Activated CD4-positive, alpha-beta T cell treated with anti-CD3 and anti-CD28 coated beads for 24 hours (primary cell): ENCODE measurements at places on chromosomes 13 and 19.

DNA sequence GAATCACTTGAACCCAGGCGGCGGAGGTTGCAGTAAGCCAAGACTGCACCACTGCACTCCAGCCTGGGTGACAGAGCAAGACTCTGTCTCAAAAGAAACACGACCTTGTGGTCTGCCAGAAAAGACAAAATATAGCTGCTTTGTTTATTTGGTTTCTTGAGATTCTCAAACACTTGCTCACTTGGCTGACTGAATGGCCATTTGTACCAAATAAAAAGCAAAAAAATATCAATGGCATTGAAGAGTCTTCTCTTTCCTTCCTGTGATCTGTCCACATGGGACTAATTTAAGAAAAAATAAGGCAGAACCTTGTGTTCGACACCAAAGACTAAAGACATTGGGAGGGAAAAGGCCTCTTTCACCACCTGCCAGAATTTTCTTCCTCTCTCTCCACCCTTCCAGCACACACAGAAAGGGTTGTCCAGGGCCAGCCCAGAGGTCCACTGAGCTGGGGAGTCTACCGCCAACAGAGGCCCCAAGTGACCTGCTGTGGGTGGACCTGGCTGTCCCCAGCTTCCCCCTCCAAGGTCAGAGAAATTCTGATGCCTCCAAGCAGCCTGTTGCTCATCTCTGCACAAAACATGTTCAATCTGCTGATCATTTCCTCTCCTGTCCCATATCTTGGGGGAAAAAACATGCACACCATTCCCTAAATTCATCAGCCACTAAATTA, 5.9 kb downstream of the BRME1 start:
- DNase-seq: no peak

DNA sequence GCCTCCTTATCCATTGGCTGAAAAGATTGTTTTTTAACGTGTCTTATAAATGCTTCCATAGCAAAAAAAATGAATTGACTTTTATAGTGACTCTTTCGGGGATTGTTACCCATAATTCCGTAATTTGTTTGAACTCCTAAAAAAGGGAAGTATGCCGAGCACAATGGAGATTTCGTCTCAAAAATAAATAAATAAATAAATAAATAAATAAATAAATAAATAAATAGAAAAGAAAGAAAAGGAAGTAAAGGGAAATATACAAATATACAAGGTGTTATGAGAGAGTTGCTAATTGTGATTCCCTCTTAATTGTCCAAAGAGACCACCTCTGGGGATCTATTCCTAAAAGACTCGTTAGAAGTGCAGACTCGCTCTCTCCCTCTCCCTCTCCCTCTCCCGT, 16.9 kb downstream of the OR2Z1 start:
- no peak for DNase-seq

GRCh38 chr13:75938811-75939560, 302.9 kb downstream of the LMO7 start:
- no peak for DNase-seq

DNA sequence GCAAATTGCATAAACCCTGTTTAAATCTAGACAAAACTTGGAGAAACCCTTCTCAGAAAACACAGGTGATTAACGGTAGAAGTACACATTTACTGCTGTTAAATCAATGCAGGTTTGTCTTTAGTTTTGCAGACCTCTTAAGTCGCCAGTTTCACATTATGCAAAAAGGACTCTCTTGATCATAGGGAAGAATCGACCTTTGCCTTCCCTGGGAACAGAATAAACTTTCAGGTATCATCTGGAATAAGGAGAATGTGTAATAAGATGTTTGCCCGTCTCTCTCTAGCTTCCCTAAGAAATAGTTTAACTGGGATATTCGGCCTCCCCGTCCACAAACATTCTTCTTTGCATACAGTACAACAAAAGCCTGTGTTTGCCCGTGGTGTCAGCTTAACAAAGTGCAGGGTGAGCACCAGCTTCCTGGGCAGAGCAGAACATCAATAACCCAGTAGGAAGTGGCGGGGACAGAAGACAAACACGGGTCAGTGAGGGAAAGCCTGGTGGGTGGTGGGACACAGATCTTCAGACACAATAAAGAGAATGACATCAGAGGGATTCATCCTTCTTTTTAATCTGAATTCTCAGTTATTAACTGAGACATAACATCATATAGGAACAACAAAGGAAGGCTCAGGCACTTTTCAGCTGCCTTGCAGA, 1077.7 kb upstream of the SLC10A2 start:
- DNase-seq: no peak

GRCh38 chr13:37273836-37274235, 168.4 kb upstream of the CSNK1A1L start:
- DNase-seq: no peak

DNA sequence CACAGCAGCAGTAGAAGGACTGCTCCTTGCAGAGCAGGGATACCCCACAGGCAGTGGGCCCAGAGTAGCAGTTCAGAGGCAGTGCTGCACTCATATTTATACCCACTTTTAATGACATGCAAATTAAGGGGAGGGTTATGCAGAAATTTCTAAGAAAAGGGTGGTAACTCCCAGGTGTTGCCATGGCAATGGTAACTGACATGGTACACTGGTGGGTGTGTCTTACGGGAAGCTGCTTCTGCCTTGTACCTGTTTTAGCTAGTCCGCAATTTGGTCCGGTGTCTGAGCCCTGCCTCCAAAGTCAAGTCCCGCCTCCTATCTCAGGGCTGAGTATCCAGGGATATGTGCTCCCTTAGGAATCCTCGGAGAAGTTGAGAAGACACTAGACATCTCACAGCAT, 79.2 kb upstream of the UQCRFS1 start:
- no peak for DNase-seq
